ENCODE measurements at places on chromosomes 7 and 10. TPM values are rescaled to one million over a fixed set of nuclear protein-coding genes. Genes with fewer than 3 reads are reported as not detected.
A peak's percentile ranks its signal among the peaks of the same experiment; 100 is the strongest.

GLUD1 gene
- 221 TPM for total RNA-seq

- H3K27me3 ChIP-seq = no peaks in the 10 kb centered on the region
- peaks cover 53% of the 10 kb centered on the region for H3K4me1 ChIP-seq
- peak within 1 kb of the TSS; percentile 88 for H3K27ac ChIP-seq
- H3K4me3 ChIP-seq = peak within 1 kb of the TSS; percentile 93
- H3K36me3 ChIP-seq = peaks cover 4% of the 10 kb centered on the region
Measured at GRCh38 chr7:27151931-27152815, at the start of gene HOXA3. HOXA3 (minus strand) TSS chr7:27152583; CDS start chr7:27110640, 41,943 bp downstream.

- peaks cover 41% of the 10 kb centered on the region for H3K27me3 ChIP-seq
- H3K36me3 ChIP-seq = no peaks in the 10 kb centered on the region
- H3K4me3 ChIP-seq = no peak overlapping the region
- no peaks in the 10 kb centered on the region for H3K4me1 ChIP-seq
- peak; percentile 59 for DNase-seq
Measured at GRCh38 chr7:1586827-1587705, 17.2 kb upstream of the PSMG3 start.

- H3K27ac ChIP-seq = no peak overlapping the region
- no peaks in the 10 kb centered on the region for H3K4me1 ChIP-seq
- H3K36me3 ChIP-seq = no peaks in the 10 kb centered on the region
- no peak overlapping the region for H3K4me3 ChIP-seq
Measured at GRCh38 chr7:104123786-104124185, 84.0 kb downstream of the ORC5 start.

DNA sequence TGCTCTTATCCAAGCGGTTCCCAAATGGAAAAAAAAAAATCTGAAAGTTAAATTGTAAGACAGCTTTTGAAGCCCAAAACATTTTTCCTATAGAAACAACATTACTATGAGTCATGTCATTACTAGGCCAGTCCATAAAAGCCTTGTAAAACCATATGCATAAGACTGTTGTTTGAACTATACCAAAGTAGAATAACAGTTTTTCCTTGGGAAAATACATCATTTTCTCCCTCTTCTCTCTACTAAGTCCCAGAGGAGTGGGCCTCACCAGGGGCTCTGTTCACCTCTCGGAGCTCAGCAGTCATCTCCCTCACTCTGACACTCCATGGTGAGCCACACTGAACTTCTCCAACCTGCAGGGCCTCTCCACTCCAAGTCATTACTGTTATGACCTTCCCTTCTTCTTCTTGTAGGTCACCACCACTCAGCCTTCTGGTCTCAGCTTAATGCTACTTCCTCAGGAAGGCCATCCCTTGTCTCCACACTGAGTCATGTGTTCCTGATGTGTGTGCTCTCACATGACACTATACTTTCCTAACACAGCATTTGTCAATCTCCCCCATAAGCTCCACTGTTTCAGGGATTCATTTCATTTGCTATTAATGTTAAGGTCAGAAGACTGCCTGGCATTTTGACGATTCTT lies 32.5 kb downstream of the ZNF438 start:
- no peaks in the 10 kb centered on the region for H3K27me3 ChIP-seq
- H3K4me1 ChIP-seq = peaks cover 19% of the 10 kb centered on the region
- H3K36me3 ChIP-seq = no peaks in the 10 kb centered on the region
- peak overlapping the region; percentile 67 for H3K27ac ChIP-seq

GRCh38 chr7:28144266-28144665 lies 36.3 kb downstream of the JAZF1 start:
- no peak overlapping the region for H3K27ac ChIP-seq
- no peaks in the 10 kb centered on the region for H3K36me3 ChIP-seq
- no peak overlapping the region for H3K4me3 ChIP-seq
- DNase-seq = peak; percentile 5
- no peaks in the 10 kb centered on the region for H3K4me1 ChIP-seq

- no peaks in the 10 kb centered on the region for H3K4me1 ChIP-seq
- DNase-seq = peak; percentile 91
- H3K27me3 ChIP-seq = peaks cover 6% of the 10 kb centered on the region
Measured at GRCh38 chr7:155405399-155406318, 52.3 kb upstream of the EN2 start.

- H3K27me3 ChIP-seq = no peaks in the 10 kb centered on the region
- peaks cover 10% of the 10 kb centered on the region for H3K4me1 ChIP-seq
- H3K27ac ChIP-seq = no peak overlapping the region
- H3K36me3 ChIP-seq = peaks cover 19% of the 10 kb centered on the region
- no peak for DNase-seq
Measured at GRCh38 chr7:139393621-139394211, 34.0 kb downstream of the LUC7L2 start.

DNA sequence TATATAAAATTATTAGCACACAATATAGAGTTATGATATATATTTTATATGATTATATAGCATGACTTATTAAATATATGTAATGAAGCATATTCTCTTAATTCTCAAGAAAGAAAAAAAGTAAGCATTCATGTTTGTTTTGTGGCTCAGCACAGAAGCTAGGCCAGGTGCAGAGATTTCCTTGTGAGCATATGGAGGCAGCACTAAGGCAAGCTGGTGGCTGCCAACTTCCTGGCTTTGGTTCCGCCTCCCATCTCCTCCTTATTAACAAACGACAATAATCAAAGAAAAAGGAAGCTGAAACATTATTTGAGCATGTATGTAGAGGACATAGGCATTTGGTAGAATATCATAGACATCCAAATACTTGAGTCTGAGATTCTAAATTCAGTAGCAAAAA lies 130.3 kb downstream of the ST7 start:
- H3K36me3 ChIP-seq = no peaks in the 10 kb centered on the region
- no peak overlapping the region for H3K4me3 ChIP-seq
- no peak for DNase-seq
- no peaks in the 10 kb centered on the region for H3K4me1 ChIP-seq
- no peaks in the 10 kb centered on the region for H3K27me3 ChIP-seq

GRCh38 chr10:89097226-89097625 lies 106.6 kb downstream of the FAS start:
- H3K27me3 ChIP-seq = no peaks in the 10 kb centered on the region
- no peak overlapping the region for H3K4me3 ChIP-seq
- no peaks in the 10 kb centered on the region for H3K36me3 ChIP-seq
- DNase-seq = no peak
- no peak overlapping the region for H3K27ac ChIP-seq
- H3K4me1 ChIP-seq = peaks cover 2% of the 10 kb centered on the region

GRCh38 chr10:784403-785088 lies 95.1 kb upstream of the DIP2C start:
- peak; percentile 99 for DNase-seq
- H3K36me3 ChIP-seq = no peaks in the 10 kb centered on the region
- H3K27ac ChIP-seq = peak overlapping the region; percentile 51
- no peaks in the 10 kb centered on the region for H3K27me3 ChIP-seq
- peak overlapping the region; percentile 68 for H3K4me3 ChIP-seq
- peaks cover 15% of the 10 kb centered on the region for H3K4me1 ChIP-seq

ZCWPW1 gene
- total RNA-seq = 2.2 TPM

GBX1 gene
- not detected for total RNA-seq

- DNase-seq = peak; percentile 95
- no peak overlapping the region for H3K27ac ChIP-seq
- H3K4me3 ChIP-seq = no peak overlapping the region
- H3K27me3 ChIP-seq = peaks cover 10% of the 10 kb centered on the region
- H3K4me1 ChIP-seq = peaks cover 8% of the 10 kb centered on the region
- no peaks in the 10 kb centered on the region for H3K36me3 ChIP-seq
Measured at GRCh38 chr10:71314028-71314693, 4.9 kb upstream of the SLC29A3 start.

COL26A1 gene
- total RNA-seq = not detected

Data from osteoblast (primary cell).